ENCODE measurements at places on chromosomes 11 and 22.

GRCh38 chr22:44312766-44313165 is at the start of gene SHISAL1:
Gene SHISAL1, minus strand, starts transcription at chr22:44312951. Its CDS starts 12,006 bp downstream, at chr22:44300945.
- no peak for DNase-seq

- DNase-seq, result no peak
Observed at GRCh38 chr11:84526250-84526649, 1100.9 kb downstream of the DLG2 start.

DNA sequence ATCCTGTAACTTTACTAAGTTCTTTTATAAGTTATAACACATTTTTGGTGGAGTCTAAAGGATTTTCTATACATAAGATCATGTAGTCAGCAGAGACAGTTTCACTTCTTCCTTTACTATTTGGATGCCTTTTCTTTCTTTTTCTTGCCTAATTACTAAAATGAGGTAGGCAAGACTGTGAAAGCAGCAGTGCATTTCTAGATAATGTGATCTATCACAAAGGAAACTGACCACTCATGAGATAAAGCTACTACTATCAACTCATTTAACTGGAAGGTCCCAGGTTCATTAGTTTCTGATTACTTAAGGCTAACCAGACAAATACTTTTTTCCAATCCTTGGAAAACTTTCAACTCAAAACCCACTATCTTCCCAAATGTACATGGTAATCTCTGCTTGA is 196.2 kb upstream of the E2F8 start:
- no peak for DNase-seq

- no peak for DNase-seq
Observed at GRCh38 chr22:44525941-44526778, 28.1 kb upstream of the RTL6 start.

GRCh38 chr11:125168918-125169456 is 4.4 kb downstream of the PKNOX2 start:
- no peak for DNase-seq

DNA sequence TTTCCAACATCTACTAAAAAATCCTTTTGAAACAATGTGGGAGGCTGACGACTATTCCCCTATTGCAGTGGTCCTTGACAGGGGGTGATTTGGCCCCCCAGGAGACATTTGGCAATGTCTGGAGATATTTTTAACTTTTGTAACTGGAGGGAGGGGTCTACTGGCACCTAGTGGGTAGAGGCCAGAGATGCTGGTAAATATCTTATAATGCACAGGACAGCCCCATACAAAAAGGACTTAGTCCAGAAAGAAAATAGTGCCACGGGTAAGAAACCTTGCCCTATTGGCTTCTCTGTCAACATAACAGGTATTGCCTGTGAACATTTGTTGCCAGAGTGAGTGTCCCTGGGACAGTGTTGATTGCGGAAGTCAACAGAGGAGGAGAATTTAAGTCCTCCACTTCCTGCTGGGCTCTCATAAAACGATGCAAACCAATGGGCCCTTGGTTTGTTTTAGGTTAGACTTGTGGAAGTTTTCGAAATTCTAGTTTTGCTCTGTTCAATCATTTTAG is 101.6 kb downstream of the MAML2 start:
- no peak for DNase-seq

GRCh38 chr22:27937453-27937852 is 18.4 kb upstream of the PITPNB start:
- DNase-seq, result no peak

- DNase-seq, result no peak
Observed at GRCh38 chr11:60561254-60561653, 46.1 kb downstream of the MS4A13 start.

- DNase-seq, result no peak
Observed at GRCh38 chr11:119974467-119974866, 163.4 kb downstream of the TRIM29 start.

DNA sequence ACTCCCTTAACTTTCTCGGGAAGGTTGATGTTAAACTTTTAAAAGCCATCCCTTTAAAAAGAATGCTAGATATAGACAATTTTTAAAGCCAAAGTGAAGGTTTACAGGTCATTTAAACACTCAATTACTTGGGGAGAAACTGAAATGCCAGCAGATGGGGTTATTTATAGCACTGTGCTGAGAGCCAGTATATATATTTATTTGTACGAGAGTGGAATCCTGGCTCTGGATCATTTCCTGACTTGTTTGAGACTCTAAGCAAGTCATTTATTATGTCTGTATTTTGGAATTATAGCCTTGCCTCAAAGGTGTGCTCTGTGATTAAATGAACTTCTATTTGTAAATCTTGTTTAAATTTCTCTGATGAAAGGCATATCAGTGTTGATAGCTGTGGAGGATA is 6.8 kb upstream of the ZBED5 start:
- no peak for DNase-seq

GRCh38 chr11:125222494-125222893 is 57.9 kb downstream of the PKNOX2 start:
- no peak for DNase-seq

GRCh38 chr11:19631712-19632498 is 80.7 kb upstream of the NAV2 start:
- no peak for DNase-seq

GRCh38 chr11:87063982-87064381 is 26.2 kb downstream of the TMEM135 start:
- no peak for DNase-seq
